Activated naive CD4-positive, alpha-beta T cell treated with Interleukin-2 at 50 U/mL for 16 hours (primary cell): ENCODE measurements at places on chromosomes 2 and 18.

- no peak for DNase-seq
Measured at GRCh38 chr2:11744631-11745394, 1.6 kb upstream of the LPIN1 start.

DNA sequence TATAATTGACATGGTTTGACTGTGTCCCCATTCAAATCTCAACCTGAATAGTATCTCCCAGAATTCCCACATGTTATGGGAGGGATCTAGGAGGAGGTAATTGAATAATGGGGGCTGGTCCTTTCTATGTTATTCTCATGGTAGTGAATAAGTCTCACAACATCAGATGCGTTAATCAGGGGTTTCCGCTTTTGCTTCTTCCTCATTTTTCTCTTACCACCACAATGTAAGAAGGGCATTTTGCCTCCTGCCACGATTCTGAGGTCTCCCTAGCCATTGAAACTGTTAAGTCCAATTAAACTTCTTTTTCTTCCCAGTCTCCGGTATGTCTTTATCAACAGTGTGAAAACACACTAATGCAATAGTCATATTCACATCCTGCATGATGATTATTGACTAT, 1073.3 kb upstream of the CDH2 start:
- no peak for DNase-seq

GRCh38 chr2:56182420-56182819, 1.4 kb upstream of the CCDC85A start:
- DNase-seq, result no peak

GRCh38 chr2:33448220-33448899, 28.1 kb upstream of the RASGRP3 start:
- DNase-seq, result no peak
